ENCODE measurements at places on chromosomes 13 and 19. TPM values are rescaled to one million over a fixed set of nuclear protein-coding genes. Genes with fewer than 3 reads are reported as not detected.

GRCh38 chr19:940591-941291 lies 14.9 kb downstream of the ARID3A start:
- peak; percentile 78 for ATAC-seq

ZNF490 gene
- total RNA-seq = 7.3 TPM

- ATAC-seq = peak; percentile 81
Observed at GRCh38 chr19:56538761-56539263, at the start of gene ZFP28. Gene ZFP28 (plus strand): TSS chr19:56538948. CDS start chr19:56539019, 71 bp downstream.

DNA sequence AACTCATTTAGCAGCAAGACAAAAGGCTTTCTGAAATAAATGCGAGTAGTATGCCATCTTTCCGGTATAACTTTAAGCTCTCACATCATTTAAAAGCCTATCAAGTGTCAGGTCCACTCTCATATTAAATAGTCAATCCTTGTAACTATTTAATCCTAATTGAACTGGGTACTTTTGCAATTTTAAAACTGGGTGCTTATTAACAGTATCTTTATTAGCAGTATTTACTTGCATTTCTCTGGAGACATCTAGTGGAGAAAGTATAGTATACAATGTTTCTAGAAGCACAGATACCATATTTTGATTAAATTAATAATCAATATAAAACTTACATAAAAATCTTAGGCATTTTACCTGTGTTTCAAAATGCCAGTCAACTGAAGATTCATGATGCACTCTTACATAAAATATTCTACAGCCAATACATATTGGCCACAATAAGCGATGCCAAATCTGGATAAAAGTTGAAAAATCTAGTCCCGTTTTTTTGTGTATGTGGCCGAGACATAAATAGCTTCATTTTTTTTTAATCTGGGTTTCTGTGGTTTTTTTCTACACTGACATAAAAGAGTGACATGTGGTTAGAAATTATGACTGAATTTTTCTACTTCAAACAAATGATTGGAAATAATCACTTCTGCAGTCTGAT lies 4.3 kb upstream of the POSTN start:
- no peak for ATAC-seq

LAIR1 gene
- 2.2 TPM for total RNA-seq

DNA sequence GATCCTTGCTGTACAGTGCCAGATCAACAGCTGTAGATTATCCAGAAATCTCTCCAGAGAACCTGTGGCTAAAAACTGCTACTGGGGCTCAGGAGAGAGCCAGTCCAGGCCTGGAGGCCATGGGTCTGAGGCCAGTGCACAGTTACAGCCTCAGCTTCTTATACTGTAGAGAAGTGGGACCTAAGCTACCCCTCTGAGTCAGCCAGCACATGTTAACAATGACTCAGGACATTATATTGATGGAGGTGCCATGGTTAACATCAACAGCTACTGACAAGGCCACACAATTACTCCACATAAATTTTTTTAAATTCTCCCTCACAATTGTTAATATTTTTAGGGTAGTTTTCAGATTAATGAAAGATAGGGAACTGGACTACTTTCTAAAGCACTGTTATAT lies 138.5 kb downstream of the RBM26 start:
- no peak for ATAC-seq

- peak; percentile 39 for ATAC-seq
Observed at GRCh38 chr19:41997121-41997850, 3.3 kb upstream of the ATP1A3 start.

CGB3 gene
- not detected for total RNA-seq

All from activated T-helper 17 cell treated with anti-CD3 and anti-CD28 coated beads, Interleukin-2, amount 50 U/mL, for 72 hours (primary cell).